ENCODE measurements at places on chromosomes 5 and 9. TPM values are rescaled to one million over a fixed set of nuclear protein-coding genes. Genes with fewer than 3 reads are reported as not detected.

- no peaks in the 10 kb centered on the region for H3K27me3 ChIP-seq
- no peak for DNase-seq
- no peak overlapping the region for H3K4me3 ChIP-seq
- H3K4me1 ChIP-seq = no peaks in the 10 kb centered on the region
- no peaks in the 10 kb centered on the region for H3K36me3 ChIP-seq
- no peak overlapping the region for H3K27ac ChIP-seq
These were observed 44.9 kb upstream of the SYNPO start for GRCh38 chr5:150595466-150596031.

- DNase-seq = no peak
- H3K4me3 ChIP-seq = no peak overlapping the region
- peaks cover 15% of the 10 kb centered on the region for H3K36me3 ChIP-seq
- H3K4me1 ChIP-seq = peaks cover 4% of the 10 kb centered on the region
- peak overlapping the region; percentile 50 for H3K27ac ChIP-seq
These were observed 65.8 kb downstream of the SETX start for GRCh38 chr9:132288966-132289365.

GRCh38 chr9:69744688-69745380 is 15.0 kb downstream of the PTAR1 start:
- no peak overlapping the region for H3K4me3 ChIP-seq
- H3K4me1 ChIP-seq = peaks cover 27% of the 10 kb centered on the region
- H3K27ac ChIP-seq = no peak overlapping the region
- H3K36me3 ChIP-seq = peaks cover 36% of the 10 kb centered on the region
- no peak for DNase-seq

Gene RMRP
- total RNA-seq = 7,381 TPM

Measured in activated naive CD4-positive, alpha-beta T cell treated with anti-CD3 and anti-CD28 coated beads for 36 hours (primary cell).